Brain pericyte (primary cell): ENCODE measurements at places on chromosomes 5 and 9.

GRCh38 chr5:161373345-161373707, 173.2 kb downstream of the GABRB2 start:
- no peak for DNase-seq

- DNase-seq = no peak
Observed at GRCh38 chr9:137297966-137298365, 4.1 kb downstream of the NRARP start.

GRCh38 chr9:121691890-121692289, 40.5 kb downstream of the DAB2IP start:
- no peak for DNase-seq

DNA sequence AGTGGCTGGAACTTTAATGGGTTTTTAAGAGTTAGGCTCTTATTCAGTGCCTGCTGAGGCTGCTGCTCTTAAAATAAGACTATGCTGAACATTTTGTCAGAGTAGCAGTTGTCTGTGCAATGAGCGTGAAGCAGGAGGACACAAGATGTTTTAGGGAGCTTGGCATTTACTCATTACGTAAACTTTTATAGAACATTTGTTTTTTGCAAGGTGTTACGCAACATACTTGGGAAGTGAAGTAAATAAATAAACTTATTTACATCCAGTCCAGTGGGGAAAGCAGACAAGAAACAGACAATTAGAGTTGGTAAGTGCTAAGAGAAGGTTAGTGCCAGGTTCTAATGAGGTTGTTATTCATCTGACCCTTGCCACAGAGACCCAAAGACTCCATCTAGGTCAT, 226.0 kb downstream of the HINT1 start:
- DNase-seq = no peak

DNA sequence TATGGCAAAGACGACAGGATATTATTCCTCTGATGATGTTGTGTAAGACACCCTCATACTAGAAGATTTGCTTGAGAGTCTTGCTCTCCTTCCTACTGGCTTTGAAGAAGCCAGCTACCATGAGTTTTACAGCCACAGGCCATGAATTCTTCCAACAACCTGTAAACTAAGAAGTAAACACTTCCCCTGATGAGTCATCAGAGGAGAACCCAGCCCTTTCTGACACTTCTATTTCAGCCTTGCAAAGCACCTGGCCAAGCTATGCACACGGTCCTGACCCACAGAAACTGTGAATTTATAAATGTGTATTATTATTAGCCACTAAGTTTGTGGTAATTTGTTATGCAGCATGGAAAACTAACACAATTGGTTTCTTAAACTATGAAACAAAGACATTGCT, 288.8 kb upstream of the ADAMTSL1 start:
- no peak for DNase-seq

GRCh38 chr9:95055851-95056551, 261.5 kb downstream of the FANCC start:
- no peak for DNase-seq
